Naive thymus-derived CD8-positive, alpha-beta T cell (primary cell): ENCODE measurements at places on chromosomes 12 and 14.

DNA sequence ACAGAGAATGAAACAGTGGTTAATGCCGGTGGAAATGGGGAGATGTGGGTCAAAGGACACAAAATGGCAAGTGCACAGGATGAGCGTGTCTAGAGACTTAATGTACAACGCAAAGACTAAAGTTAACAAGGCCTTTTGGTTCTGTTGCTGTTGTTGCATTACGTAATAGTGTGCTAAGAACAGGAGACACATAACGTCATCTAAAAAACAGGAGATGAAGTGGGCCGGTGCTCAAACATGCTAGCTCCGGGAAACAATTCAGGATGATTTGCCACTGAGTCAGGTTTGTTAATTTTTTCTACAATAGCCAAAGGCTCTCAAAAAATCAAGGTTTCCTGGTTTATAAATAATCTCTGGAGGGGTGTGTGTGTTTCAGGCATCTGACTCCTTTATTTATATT lies 55.5 kb downstream of the ETV6 start:
- DNase-seq, result no peak
- H3K36me3 ChIP-seq, result peaks cover 2% of the 10 kb centered on the region
- H3K4me1 ChIP-seq, result peaks cover 4% of the 10 kb centered on the region
- no peak overlapping the region for H3K4me3 ChIP-seq

- H3K4me1 ChIP-seq, result no peaks in the 10 kb centered on the region
- H3K36me3 ChIP-seq, result peaks cover 10% of the 10 kb centered on the region
- DNase-seq, result no peak
- H3K27ac ChIP-seq, result no peak overlapping the region
- H3K4me3 ChIP-seq, result no peak overlapping the region
- no peaks in the 10 kb centered on the region for H3K27me3 ChIP-seq
Measured at GRCh38 chr12:66531766-66532165, 147.1 kb downstream of the GRIP1 start.

GRCh38 chr12:15052691-15053090 lies 79.8 kb downstream of the PDE6H start:
- no peaks in the 10 kb centered on the region for H3K27me3 ChIP-seq
- DNase-seq, result no peak
- H3K4me3 ChIP-seq, result no peak overlapping the region
- H3K27ac ChIP-seq, result no peak overlapping the region

GRCh38 chr14:22221508-22221907 lies 367.5 kb downstream of the DAD1 start:
- H3K27me3 ChIP-seq, result no peaks in the 10 kb centered on the region
- peak overlapping the region; percentile 58 for H3K4me3 ChIP-seq
- DNase-seq, result no peak
- peaks cover 6% of the 10 kb centered on the region for H3K4me1 ChIP-seq
- no peaks in the 10 kb centered on the region for H3K36me3 ChIP-seq

GRCh38 chr12:14773685-14774073 lies 29.6 kb downstream of the WBP11 start:
- H3K27me3 ChIP-seq, result no peaks in the 10 kb centered on the region
- peaks cover 2% of the 10 kb centered on the region for H3K36me3 ChIP-seq
- H3K4me3 ChIP-seq, result peak overlapping the region; percentile 91
- DNase-seq, result no peak
- peaks cover 52% of the 10 kb centered on the region for H3K4me1 ChIP-seq

- H3K27ac ChIP-seq, result no peak overlapping the region
- H3K27me3 ChIP-seq, result no peaks in the 10 kb centered on the region
- no peak for DNase-seq
- no peaks in the 10 kb centered on the region for H3K36me3 ChIP-seq
Measured at GRCh38 chr12:81039231-81039630, 38.6 kb upstream of the ACSS3 start.

GRCh38 chr14:73476451-73476931 lies 14.2 kb upstream of the RIOX1 start:
- H3K4me3 ChIP-seq, result no peak overlapping the region
- peaks cover 3% of the 10 kb centered on the region for H3K4me1 ChIP-seq
- H3K27me3 ChIP-seq, result no peaks in the 10 kb centered on the region
- DNase-seq, result no peak
- no peak overlapping the region for H3K27ac ChIP-seq

- H3K36me3 ChIP-seq, result no peaks in the 10 kb centered on the region
- peaks cover 15% of the 10 kb centered on the region for H3K27me3 ChIP-seq
- no peaks in the 10 kb centered on the region for H3K4me1 ChIP-seq
- H3K27ac ChIP-seq, result no peak overlapping the region
Measured at GRCh38 chr12:32995623-32996022, 99.0 kb upstream of the PKP2 start.

DNA sequence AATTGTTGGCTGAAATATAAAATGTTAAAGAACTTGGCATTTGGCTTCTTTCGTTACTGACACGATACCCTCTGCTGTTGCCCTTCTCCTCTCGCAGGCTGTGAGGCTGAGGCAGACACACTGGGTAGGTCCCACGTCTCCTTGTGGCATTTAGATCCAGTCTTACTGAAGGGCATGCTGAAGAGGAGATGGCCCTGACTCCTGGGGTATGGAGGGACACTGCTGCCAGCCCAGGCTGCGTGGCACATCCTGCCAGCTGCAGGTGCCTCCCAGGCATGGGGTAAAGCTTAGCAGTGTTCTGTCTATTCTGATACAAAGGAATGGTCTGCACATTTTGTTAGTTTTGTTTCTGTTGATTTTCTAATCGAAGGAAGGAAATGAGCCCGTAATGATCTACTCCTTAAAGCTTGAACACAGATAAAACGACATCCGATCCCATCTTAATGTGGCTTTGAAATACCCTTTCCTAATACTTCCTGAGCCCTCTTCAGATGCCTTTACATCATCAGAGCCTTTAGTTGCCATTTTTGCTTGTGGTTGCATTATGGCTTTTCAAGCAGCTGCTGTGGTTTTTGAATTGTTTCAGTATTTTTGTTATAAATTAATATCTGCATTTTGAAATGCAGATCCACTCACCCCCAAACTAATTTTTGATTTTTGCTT lies 61.1 kb downstream of the WDR20 start:
- DNase-seq, result no peak
- peak overlapping the region; percentile 34 for H3K4me3 ChIP-seq
- H3K36me3 ChIP-seq, result no peaks in the 10 kb centered on the region
- H3K27me3 ChIP-seq, result no peaks in the 10 kb centered on the region
- H3K27ac ChIP-seq, result peak overlapping the region; percentile 16

GRCh38 chr14:77601846-77602619 lies 14.4 kb downstream of the SPTLC2 start:
- no peak overlapping the region for H3K4me3 ChIP-seq
- no peaks in the 10 kb centered on the region for H3K27me3 ChIP-seq
- H3K27ac ChIP-seq, result peak overlapping the region; percentile 87
- DNase-seq, result no peak
